Kidney (tissue), 22 donors: ENCODE measurements at places on chromosomes 4 and X. TPM values are rescaled to one million over a fixed set of nuclear protein-coding genes. Genes with fewer than 3 reads are reported as not detected.

SNX25 gene
- polyA plus RNA-seq, result 8.9 TPM

MAGEB17 gene
- not detected for polyA plus RNA-seq

SAT1 gene
- polyA plus RNA-seq, result 574 TPM

FATE1 gene
- polyA plus RNA-seq, result 0.52 TPM

- DNase-seq, result no peak
Observed at GRCh38 chr4:186297013-186297645, 31.1 kb downstream of the F11 start.

DNA sequence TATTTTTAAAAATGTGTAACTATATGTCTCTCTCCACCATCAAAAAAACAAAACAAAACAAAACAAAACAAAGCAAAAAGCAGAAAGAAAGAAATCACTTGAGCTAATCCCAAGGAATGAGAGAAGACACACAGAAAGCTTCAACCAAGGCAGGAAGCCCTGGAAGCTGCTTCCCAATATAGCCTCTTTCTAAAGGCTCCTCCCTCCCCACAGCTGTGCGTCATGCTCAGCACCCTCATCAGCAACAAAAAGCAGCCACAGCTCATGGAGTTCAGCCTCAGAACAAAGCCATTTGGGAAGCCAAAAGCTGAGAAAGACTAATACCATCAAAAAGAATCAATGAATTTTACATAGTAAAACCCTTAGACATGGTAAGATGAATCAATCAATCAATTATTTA is 501.6 kb upstream of the SMIM31 start:
- DNase-seq, result no peak

DNA sequence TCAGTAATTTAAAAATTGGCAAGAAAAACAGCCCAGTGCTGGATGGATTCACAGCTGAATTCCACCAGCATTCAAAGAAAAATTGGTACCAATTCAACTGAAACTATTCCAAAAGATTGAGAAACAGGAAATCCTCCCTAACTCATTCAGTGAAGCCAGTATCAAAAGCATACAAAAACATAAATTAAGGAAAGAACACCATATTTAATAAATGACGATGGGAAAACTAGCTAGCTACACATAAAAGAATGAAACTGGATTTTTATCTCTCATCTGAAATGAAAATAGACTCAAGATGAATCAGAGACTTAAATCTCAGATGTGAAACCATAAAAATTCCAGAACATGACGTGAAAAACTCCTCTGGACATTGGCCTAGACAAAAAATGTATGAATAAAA is 516.8 kb upstream of the SPANXN1 start:
- no peak for DNase-seq

GRCh38 chr4:174358829-174359228 is 75.1 kb downstream of the CEP44 start:
- DNase-seq, result no peak

- no peak for DNase-seq
Observed at GRCh38 chr4:24164054-24164693, 274.3 kb upstream of the PPARGC1A start.

DNA sequence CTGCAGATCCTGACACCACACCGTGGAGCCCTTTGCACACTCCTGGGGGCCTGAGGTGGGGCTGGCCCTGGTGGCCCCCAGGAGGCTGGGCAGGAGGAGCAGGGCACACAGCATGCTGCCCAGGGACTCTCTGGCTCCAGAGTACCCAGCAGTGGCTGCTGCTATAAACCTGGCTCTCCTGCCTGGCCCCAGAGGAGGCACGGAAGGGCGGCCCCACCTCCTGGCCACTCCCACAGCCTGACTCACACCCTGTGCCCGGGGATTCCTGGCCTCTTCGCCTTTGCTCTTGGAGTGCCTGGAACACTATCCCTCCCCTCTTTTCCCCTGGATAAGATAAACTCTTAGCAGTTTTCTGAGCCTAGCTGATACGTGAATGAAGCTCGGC is at the start of gene PSAPL1:
PSAPL1 (minus strand) TSS at position 165 of the 385 bp plus-strand sequence; CDS start at position 114, 51 bp downstream.
- DNase-seq, result no peak

DNA sequence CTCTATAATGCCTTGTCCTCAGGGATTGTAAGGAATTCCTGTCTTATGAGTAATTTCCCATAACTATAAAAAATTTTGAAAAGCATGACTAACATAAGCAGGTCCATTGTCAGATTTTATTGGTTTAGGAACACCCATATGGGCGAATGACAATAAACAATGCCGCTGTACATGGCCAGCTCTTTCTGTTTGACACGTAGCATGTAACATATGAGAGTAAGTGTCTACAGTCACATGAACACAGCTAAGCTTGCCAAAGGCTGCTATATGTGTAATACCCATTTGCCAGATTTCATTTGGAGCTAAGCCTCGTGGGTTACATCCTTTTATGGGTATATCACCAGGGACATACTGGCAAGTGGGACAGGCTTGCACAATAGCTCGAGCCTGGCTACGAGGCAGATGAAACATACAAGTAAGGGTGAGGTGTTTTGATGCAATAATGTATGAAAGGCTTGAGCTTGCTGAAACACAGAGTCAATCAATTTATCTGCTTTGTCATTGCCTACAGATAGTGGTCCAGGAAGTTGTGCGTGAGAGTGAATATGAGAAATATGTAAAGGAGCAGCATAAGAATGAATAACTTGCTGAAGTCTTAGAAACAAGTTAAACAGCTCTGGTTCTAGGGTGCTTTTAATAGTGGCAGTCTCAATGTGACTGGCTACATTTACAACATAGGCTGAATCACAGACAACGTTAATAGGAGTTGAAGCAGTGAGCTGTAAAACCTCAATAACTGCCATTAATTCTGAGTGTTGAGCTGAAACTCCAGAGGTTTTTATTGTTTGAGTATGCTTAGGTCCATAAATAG is 67.4 kb upstream of the UGT2B10 start:
- DNase-seq, result no peak
